ENCODE measurements at places on chromosomes 5 and 9. TPM values are rescaled to one million over a fixed set of nuclear protein-coding genes. Genes with fewer than 3 reads are reported as not detected.

GRCh38 chr5:1014781-1015221 lies 6.2 kb downstream of the NKD2 start:
- H3K27me3 ChIP-seq, result no peaks in the 10 kb centered on the region
- H3K4me3 ChIP-seq, result no peak overlapping the region
- H3K27ac ChIP-seq, result no peak overlapping the region
- no peaks in the 10 kb centered on the region for H3K4me1 ChIP-seq

DNA sequence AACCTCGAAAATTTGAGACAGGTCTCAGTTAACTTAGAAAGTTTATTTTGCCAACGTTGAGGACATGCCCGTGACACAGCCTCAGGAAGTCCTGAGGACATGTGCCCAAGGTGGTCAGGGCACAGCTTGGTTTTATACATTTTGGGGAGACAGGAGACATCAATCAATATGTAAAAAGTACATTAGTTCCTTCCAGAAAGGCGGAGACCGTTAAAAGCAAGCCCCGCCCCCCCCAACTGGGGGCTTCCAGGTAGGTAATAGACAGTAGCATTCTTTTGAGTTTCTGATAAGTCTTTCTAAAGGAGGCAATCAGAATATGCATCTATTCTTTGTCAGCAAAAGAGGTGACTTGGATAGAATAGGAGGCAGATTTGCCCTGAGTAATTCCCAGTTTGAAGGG lies 599 bp upstream of the MOCS2 start:
- H3K4me3 ChIP-seq, result no peak overlapping the region
- no peaks in the 10 kb centered on the region for H3K36me3 ChIP-seq
- no peak for DNase-seq
- H3K4me1 ChIP-seq, result no peaks in the 10 kb centered on the region
- H3K27ac ChIP-seq, result no peak overlapping the region

DNA sequence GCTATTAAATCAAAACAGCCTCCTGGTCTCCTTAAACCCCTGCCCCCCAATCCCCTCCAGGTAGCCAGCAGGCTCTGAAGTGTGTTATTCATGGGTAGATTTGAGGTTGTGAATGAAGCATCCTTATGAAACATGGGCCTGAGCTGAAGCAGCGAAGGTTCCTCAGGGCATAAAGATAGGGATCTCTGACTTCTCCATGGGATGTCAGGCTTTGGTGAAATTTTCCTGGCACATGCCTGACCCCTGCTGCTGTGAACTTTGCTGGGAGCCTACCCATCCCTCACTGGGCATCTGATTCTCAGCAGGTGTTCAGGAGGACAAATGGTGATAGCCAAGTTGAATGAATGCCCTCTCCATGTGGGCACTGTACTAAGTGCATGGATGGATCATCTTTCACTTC lies 250.3 kb downstream of the ASTN2 start:
- no peaks in the 10 kb centered on the region for H3K36me3 ChIP-seq
- no peak overlapping the region for H3K27ac ChIP-seq
- no peak for DNase-seq

DNA sequence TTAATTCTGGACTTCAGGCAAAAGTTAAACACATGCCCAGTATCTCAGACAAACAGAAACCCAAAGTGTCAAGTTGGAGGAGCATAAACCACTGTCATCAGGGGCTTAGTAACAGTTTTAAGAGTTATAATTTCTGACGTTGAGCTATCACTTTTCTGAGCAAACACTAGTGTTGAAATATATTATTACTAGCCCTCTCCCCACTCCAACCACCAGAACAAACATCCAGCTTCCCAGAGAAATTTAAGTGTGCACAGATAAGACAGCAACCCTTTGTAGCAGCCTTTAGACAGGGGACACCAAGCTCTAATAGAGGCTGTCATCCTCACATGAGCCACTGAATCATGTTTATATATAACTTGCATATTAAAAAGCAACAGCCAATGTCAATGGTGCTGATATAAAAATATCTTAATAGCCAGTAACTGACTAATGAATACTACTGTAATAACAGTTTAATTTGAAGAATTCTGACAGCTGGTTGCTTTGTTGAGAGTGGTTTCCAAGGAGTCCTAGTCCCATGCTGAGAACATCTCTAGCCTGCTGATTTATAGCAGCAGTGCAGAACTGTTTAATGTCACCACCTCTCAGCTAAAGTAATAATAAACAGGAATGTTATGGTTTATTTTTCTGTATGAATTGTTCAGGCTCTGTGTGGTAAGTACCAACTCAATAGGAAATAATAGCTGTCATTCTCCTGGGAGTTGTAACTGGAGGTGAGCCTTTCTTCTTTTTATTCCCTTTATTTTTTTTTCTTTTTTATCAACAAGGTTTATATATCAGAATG lies 528.7 kb upstream of the ZNF608 start:
- DNase-seq, result no peak
- no peak overlapping the region for H3K4me3 ChIP-seq
- H3K27ac ChIP-seq, result no peak overlapping the region
- H3K4me1 ChIP-seq, result peaks cover 5% of the 10 kb centered on the region

- H3K4me1 ChIP-seq, result no peaks in the 10 kb centered on the region
- no peak overlapping the region for H3K4me3 ChIP-seq
- DNase-seq, result no peak
- H3K27me3 ChIP-seq, result no peaks in the 10 kb centered on the region
Measured at GRCh38 chr5:172141949-172142319, 46.1 kb downstream of the STK10 start.

DNA sequence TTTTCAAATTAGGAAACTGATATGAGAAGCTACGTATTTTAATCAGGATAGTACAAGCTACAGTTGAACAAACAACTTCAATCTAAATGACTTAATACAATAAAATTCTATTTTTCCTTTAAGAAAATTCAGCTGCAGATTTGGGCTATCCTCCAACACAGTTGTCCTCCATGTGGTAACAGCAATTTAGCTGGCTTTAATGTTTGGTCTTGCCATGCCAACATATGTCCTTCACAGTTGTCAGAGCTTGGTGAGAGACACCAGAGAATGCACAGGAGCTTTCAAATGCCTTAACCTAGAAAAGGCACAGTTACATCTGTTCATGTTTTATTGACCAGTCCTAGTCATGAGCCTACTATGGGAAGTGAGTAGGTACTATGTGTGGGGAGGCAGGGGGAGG lies 10.8 kb downstream of the FAM174A start:
- no peaks in the 10 kb centered on the region for H3K4me1 ChIP-seq
- H3K36me3 ChIP-seq, result no peaks in the 10 kb centered on the region
- no peak for DNase-seq
- H3K4me3 ChIP-seq, result no peak overlapping the region
- H3K27ac ChIP-seq, result no peak overlapping the region
- H3K27me3 ChIP-seq, result no peaks in the 10 kb centered on the region

GRCh38 chr5:122354293-122354692 lies 42.3 kb downstream of the SNCAIP start:
- H3K4me3 ChIP-seq, result no peak overlapping the region
- no peak for DNase-seq
- H3K27ac ChIP-seq, result no peak overlapping the region
- H3K4me1 ChIP-seq, result peaks cover 3% of the 10 kb centered on the region
- H3K27me3 ChIP-seq, result no peaks in the 10 kb centered on the region
- H3K36me3 ChIP-seq, result peaks cover 3% of the 10 kb centered on the region

DNA sequence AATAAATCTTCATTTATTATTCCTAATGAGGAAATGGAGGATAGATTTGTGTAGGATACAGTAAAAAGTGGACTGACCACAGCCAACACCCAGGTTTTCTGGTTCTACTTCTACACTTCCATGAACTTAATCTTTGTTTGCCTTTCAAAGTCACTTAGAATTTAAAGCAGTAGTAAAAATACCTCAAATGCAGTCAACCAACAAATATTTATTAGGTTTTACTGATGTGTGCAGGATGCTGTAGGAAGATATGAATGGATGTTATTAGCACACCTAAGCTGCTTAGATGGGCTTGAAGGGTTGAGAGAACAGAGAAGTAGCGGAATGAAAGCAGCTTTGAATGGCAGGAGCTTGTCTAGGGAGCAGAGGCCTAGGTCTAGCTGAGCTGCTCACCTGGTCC lies 201.1 kb downstream of the PALM2AKAP2 start:
- H3K4me1 ChIP-seq, result no peaks in the 10 kb centered on the region
- no peaks in the 10 kb centered on the region for H3K27me3 ChIP-seq
- DNase-seq, result no peak

Gene TMOD1
- 56.6 TPM for total RNA-seq

Gene C9orf78
- total RNA-seq, result 33.8 TPM

Gene C1QTNF3
- 5.6 TPM for total RNA-seq

DNA sequence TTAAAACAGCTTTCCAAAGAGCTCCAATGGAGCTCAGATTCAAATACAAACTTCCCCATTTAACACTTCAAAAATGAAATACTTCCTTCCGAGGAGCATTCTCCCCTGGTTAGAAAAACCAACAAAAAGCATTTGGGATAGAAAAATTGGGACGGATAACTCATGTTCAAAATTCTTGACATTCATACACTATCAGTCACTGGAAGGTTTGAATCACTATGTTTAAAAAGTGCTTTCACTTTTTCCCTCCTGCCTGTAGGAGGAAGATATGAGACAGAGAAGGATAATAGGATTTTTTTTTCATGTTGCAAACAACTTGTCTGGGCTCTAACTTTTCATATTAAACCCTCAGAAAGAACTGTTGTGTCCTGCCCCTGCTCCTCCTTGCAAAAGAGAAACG lies 412.0 kb downstream of the ACTL7B start:
- peaks cover 3% of the 10 kb centered on the region for H3K4me1 ChIP-seq
- no peak overlapping the region for H3K4me3 ChIP-seq
- H3K27ac ChIP-seq, result no peak overlapping the region
- no peaks in the 10 kb centered on the region for H3K27me3 ChIP-seq

GRCh38 chr9:77495834-77496671 lies 152.1 kb downstream of the GNA14 start:
- H3K27me3 ChIP-seq, result no peaks in the 10 kb centered on the region

Gene PCDHGA11
- total RNA-seq, result 7.1 TPM

DNA sequence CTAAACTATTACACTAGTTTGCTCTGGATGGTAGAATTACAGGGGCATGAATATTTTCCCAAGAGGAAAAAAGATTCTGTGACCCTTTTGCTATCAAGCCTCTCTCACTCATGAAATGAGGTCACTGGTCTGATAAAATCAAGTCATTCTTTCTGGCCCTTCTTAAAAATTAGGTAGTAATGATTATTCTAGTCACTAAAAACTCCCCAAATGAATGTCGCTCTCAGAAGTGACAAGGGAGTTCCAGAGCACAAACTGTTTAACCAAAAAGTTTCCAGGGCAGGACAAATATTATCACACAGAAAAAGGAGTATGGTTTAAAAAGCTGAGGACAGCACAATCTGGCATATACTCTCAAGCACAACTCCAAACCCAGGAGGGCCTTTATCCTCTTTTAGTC lies 12.5 kb downstream of the ERMP1 start:
- H3K4me1 ChIP-seq, result no peaks in the 10 kb centered on the region
- no peaks in the 10 kb centered on the region for H3K36me3 ChIP-seq
- DNase-seq, result no peak
- no peak overlapping the region for H3K4me3 ChIP-seq
- no peak overlapping the region for H3K27ac ChIP-seq
- H3K27me3 ChIP-seq, result no peaks in the 10 kb centered on the region

GRCh38 chr9:97802276-97802675 lies 50.8 kb upstream of the FOXE1 start:
- H3K36me3 ChIP-seq, result no peaks in the 10 kb centered on the region
- no peaks in the 10 kb centered on the region for H3K27me3 ChIP-seq
- DNase-seq, result no peak
- no peaks in the 10 kb centered on the region for H3K4me1 ChIP-seq
- no peak overlapping the region for H3K27ac ChIP-seq

Gene CD274
- 5.7 TPM for total RNA-seq

DNA sequence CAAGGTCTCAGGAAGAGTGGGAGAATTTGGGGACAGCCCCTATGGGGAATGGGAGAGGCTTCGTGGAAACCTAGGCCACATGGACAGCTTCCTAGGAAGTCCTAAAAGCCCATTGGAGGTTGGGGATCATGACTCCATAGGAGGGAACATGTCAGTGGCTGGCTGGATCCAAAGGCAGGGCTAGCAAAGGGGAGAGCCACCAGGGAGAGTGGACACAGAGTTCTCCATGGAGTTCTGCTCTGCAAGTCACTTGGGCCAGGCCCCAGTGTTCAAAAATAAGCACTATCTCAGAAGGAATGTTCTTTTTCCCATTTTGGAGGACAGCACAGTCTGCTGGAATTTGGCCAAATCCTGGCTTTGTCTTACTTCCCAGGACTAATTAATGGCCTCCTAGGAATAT lies 140.6 kb upstream of the RAD23B start:
- H3K36me3 ChIP-seq, result no peaks in the 10 kb centered on the region
- H3K27me3 ChIP-seq, result no peaks in the 10 kb centered on the region
- H3K4me1 ChIP-seq, result peaks cover 4% of the 10 kb centered on the region
- H3K27ac ChIP-seq, result no peak overlapping the region
- no peak overlapping the region for H3K4me3 ChIP-seq

Gene PRDM9
- total RNA-seq, result not detected

DNA sequence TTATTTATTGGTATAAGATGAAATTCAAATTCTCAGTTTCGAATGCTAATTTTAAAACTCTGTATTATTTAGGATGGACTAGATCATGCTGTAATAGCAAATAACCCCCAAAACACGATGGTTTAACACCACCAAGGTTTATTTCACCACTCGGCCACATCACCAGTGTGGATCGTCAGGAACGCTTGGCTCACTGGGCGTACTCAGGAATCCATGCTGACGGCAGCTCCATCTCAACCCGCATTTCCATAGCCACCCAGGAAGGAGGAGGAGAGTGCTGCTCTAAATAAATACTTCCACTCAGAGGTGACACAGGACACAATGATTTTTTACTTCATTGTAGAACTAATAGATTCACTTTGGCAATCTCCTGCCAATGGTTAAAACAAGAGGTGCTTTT lies 347.4 kb downstream of the SH3GL2 start:
- no peak for DNase-seq
- no peaks in the 10 kb centered on the region for H3K27me3 ChIP-seq
- H3K4me3 ChIP-seq, result no peak overlapping the region
- no peak overlapping the region for H3K27ac ChIP-seq
- H3K36me3 ChIP-seq, result no peaks in the 10 kb centered on the region

DNA sequence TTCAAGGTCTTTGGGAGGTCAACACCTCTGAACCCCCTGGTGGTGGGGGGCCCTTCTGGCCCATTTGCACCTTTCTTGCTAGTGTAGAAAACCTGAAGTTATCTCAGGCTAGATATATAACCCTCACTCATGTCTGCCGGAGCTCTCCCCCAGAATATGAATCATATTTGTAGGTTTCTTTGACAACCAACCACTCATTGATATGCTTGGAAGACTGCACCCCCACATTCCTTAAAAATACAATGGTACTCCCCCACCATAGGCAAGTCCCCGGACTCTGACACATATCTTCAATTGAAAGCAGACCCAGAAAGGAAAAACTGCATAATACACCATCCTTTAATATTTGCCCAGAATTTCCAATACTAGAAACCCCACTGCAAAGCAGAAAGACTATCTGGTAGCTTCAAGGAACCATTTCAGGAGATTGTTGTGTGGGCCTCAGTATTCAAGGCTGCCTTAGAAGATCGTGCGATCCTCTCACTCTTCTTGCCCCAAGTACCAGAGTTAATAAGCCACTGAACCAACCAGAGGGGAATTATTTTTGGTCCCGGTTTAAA lies 978 bp upstream of the UBE2B start:
- H3K27me3 ChIP-seq, result no peaks in the 10 kb centered on the region
- H3K36me3 ChIP-seq, result no peaks in the 10 kb centered on the region
- DNase-seq, result no peak
- H3K4me1 ChIP-seq, result no peaks in the 10 kb centered on the region
- H3K4me3 ChIP-seq, result peak overlapping the region; percentile 11
- peak overlapping the region; percentile 28 for H3K27ac ChIP-seq

GRCh38 chr9:20558566-20559016 lies 63.7 kb downstream of the MLLT3 start:
- H3K4me3 ChIP-seq, result no peak overlapping the region
- no peaks in the 10 kb centered on the region for H3K36me3 ChIP-seq
- no peak overlapping the region for H3K27ac ChIP-seq
- no peak for DNase-seq
- H3K4me1 ChIP-seq, result peaks cover 7% of the 10 kb centered on the region
